ENCODE measurements at places on chromosomes 13 and 19.

DNA sequence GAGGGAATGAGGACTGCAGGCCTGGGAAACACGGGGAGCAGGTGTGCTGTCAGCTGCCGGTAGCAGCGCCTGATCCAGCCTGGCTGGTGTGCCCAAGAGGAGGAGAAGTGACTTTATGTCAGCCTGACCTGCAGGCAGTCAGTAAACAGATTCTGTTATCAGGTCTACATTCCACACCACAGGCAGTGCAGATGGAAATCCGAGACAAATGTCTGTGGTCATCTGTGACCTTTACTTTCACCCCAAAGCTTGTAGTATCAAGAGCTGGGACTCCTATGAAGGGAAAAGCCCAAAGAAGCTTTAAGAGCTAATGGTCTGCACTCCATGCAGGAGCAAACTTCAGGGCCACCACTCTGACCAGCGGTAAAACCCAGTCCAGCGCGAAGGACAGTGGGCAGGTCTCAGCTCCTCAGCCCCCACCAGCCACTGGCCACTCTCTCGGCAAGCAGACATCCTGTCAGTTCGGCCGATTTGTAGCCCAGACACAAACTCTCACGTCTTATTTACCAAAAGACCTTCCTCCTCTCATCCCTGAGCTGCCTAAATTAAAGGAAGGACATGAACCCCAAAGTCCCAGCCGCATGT is 7.7 kb downstream of the EPS15L1 start:
- DNase-seq: no peak

- no peak for DNase-seq
Observed at GRCh38 chr19:45275370-45275971, 24.4 kb downstream of the MARK4 start.

DNA sequence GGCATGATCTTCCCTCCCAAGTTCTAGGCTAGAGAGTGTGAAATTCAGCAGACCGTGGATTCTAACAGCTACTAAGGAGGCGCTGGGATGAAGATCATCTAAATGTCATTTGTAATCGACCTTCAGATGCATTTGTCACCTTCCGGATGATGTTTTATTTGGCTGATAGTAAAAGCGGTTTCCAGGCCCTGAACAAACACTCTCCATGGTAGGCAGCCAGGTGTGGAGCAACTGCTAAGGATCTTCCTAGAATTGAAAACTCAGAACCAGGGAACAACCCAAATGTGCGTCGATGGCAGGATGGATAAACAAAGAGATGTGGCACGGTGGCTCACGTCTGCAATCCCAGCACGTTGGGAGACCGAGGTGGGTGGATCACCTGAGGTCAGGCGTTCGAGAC is 107.2 kb upstream of the CACNA1A start:
- no peak for DNase-seq

GRCh38 chr19:50203281-50204080 is at the start of gene MYH14:
Gene MYH14 (plus strand): TSS chr19:50203622. CDS start chr19:50210366, 6,744 bp downstream.
- DNase-seq: no peak

DNA sequence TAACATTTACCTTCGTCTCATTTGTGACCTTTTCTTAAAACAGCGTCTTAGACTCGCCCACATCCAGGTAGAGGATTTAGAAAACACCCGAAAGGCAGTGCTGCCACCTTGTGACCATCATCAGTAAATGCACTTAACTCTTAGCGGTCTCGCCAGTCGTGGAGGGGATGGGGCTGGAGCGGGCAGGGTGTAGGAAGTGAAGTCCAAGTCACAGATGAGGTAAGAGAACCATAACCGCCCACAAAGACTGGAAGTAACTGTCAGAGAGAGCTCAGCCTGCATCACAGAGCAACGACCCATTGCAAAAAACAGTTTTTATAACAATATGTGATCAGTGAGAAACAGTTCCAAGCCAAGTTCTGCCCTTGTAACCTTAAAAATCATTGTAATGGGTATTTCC is 10.7 kb upstream of the CEACAM3 start:
- DNase-seq: peak; percentile 61

DNA sequence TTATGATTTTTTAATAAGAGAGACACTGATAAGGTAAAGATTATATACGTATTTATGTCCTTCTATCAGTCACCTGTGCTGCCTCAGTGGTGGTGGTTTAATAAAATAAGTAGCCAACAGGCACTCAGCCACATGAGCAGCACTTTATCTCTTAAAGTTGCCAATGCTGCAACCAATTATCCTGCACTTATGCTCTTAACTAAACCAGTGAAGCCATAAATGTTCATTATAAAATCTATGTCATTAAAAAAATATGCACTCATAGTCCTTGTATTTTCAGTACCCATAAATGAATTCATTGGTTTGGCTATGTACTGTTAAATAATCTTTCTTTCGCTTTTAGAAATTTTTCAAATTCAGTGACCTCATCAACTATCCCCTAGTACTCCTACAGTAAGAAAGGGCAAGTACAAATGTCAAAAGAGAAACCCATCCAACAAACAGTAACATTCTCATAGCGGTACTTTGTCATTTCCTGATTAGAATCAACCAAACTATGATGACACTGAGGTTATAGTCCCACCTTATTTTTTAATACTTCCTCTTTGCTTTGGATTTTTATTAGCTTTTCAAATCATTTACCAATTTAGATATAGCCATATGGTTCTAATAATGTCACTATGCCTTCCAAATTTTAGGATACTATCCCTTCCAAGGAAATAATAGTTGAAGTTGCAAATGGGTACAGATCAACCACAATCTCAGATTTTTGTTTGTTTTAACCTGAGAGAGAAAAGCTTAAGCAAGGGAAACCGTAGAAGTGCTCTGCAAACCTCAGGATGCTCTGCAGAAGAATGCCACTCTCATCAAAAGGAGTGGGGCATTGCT is 190.9 kb downstream of the KLF12 start:
- no peak for DNase-seq

DNA sequence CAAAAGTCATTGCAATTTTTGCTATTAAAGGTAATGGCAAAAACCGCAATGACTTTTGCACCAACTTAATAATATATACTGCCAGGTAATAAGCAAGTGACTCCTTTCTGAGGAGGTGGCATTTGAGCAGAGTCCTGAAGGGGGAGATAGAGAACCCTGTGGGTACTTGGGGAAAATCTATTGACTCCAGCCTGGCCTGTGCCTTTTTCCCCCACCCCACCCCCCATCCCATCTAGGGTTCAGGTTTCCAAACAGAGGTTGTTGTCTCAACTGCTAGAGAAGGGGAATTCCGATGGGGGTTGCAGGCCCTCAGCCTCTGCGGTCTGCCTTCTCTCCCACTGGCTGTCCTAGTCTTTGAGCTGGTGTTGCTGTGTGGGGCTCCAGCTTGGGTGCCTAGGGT is 11.5 kb downstream of the S1PR2 start:
- DNase-seq: no peak

DNA sequence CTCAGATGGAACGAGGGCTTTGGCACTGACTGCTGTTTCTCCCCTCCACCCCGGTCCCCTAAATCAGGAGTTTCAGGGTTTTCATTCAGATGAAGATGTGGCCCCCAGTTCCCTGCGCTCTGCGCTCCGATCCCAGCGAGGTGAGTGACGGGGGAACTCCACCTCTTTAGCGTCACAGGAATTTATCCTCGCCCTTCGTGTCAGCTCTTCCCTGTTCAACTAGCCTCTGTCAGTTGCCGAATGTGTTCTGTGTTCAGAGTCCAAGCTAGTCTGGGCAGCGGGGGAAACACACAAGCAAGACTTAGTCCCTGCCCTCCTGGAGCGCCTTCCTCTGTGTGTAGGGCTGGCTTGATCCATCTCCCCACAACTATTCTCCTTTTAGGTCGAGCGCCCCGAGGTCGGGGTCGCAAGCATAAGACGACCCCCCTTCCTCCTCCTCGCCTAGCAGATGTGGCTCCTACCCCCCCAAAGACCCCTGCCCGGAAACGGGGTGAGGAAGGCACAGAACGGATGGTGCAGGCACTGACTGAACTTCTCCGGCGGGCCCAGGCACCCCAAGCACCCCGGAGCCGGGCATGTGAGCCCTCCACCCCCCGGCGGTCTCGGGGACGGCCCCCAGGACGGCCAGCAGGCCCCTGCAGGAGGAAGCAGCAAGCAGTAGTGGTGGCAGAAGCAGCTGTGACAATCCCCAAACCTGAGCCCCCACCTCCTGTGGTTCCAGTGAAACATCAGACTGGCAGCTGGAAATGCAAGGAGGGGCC is 1.8 kb downstream of the KMT2B start:
- no peak for DNase-seq

DNA sequence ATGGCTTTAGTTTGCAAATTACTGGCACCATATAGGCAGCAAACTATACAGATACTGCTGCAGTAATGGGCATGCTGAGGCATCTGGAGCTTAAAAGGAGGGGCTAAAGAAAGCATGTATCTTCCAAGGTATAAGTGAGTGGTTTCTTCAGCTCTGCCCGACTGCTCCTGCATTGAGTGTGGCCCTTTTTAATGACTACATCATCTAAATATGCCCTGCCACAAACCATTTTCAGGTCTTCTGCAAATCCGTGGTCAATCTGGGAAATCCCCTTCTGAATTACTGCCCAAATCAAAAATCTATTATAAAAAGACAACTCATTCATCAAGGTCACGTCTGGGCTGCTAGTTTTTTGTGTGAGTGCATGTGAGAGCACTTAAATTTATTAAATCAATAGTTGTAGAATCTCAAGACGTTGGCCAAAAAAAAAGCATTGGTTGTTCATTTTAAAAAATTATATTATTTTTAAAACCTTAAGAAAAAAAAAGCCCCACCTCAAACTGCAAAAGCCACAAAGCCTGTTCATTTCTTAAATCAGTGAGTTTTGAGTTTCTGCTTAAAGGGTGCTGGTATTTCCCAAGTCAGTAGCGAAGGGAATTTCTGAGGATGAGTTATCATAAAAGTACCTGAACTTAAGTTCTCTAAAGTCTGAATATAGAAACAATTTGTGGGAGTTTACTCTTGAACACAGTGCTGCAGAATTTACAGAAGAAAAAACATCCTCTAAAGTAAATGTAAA is 16.3 kb downstream of the LCP1 start:
- no peak for DNase-seq

- DNase-seq: no peak
Observed at GRCh38 chr13:73521985-73522524, 463.2 kb downstream of the KLF5 start.

DNA sequence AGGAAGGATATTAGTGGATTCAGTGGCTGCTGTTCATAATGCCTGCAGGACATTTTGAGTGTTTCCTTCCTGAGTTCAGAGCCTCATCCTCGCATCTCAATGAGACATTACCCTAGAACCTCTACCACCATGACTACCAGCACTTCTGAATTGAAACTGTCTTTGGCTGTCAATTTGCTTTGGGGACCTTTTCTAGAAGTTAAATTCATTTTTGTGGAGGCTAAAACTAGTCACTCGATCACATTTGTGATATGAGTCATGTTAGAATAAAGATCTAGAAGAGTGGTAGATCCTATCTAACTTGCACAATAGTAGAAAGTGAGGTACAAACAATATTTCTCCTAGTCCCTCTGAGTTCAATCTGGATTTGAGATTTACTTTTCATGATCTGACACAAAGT is 124.9 kb downstream of the KCNRG start:
- DNase-seq: no peak

DNA sequence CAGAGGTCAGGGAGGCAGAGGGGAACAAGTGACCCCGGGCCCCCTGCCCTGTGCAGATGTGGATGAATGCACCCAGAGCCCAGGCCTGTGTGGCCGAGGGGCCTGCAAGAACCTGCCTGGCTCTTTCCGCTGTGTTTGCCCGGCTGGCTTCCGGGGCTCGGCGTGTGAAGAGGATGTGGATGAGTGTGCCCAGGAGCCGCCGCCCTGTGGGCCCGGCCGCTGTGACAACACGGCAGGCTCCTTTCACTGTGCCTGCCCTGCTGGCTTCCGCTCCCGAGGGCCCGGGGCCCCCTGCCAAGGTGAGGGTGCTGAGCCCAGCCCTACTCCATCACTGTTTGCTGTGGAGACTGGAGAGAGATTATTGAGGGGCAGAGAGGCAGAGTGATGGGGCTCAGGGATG is 9.9 kb downstream of the LTBP4 start:
- DNase-seq: no peak

DNA sequence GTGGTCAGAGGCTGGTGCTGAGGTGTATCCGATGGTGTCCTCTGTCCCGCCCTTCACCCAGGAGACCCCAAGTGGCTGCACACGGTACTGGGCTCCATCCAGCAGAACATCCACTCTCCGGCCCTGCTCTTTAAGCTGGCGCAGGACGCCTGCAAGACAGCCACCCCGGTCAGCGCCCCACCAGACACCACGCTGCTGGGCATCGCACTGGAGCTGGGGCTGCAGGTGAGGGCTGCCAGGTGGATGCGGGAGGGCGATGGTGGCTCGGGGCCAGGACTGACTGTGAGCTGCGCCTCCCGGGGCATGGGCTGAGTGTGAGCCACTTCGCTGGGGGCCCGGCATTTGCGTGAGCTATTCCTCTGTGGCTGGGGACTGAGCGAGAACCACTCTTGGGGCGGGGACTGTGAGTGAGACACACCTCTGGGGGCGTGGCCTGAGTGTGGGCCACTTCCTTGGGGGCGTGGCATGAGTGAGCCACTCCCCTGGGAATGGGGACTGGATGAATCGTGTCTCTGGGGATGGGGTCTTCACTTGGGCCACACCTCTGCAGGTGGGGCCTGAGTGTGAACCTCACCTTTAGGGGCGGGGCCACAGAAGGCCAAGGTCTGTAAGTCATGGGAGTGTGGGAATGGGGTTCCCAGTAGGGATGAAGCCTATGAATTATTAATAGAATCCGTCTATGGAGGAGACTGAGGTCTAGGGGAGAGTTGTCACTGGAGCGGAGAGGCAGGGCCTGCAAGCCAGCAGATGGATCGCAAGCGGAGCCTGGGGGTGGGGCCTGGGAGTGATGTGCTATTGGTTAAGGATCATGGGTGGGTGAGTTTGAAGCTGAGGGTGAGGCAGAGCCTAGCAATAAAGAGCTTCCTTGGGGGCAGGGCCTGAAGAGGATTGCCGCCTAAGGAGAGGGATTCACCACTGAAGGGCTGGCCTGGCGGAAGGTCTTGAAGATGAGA is 30.5 kb downstream of the ZSWIM4 start:
- no peak for DNase-seq

DNA sequence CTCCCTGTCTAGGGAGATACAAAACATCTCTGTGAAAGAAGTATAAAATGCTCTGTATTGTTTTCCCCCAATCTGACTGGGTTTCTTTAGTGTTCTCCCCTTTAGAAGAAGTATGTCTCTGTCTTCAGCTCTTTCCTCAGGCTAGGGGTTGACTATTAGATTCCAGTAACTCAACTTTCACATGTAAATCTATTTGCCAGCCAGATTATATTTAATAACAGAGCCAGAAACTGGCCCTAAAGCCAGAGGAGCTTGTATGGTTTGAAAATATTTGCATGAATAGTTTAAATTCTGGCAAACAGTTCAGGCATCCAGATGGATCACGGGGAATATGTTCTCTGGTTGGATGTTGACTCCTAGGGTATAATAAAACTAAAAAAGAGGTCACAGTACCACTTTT is 22.3 kb upstream of the CYSLTR2 start:
- DNase-seq: no peak

DNA sequence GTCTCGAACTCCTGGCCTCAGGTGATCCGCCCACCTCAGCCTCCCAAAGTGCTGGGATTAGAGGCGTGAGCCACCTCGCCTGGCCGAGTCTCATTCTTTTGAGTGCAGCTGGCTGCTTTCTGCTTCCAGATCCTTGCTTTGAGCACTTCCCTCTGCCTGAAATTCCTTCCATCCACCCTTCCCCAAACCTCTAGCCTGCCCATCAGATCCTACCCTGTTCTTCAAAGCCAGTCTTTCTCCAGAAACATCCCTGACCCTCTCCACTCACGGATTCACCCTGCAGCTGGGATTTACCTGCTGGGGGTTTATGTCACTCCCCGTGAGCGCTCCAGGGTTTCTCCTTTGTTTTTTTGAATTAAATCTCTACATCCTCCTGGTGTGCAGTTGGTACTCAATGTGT is 13.1 kb upstream of the NPAS1 start:
- DNase-seq: no peak

All from SW 1271 (cell line).